Activated CD8-positive, alpha-beta memory T cell treated with anti-CD3 and anti-CD28 coated beads, Interleukin-2, amount 50 U/mL, for 4 hours (primary cell): ENCODE measurements at places on chromosomes 7 and 10.

GRCh38 chr7:65338346-65338745 lies 35.3 kb upstream of the ZNF92 start:
- no peak for DNase-seq

DNA sequence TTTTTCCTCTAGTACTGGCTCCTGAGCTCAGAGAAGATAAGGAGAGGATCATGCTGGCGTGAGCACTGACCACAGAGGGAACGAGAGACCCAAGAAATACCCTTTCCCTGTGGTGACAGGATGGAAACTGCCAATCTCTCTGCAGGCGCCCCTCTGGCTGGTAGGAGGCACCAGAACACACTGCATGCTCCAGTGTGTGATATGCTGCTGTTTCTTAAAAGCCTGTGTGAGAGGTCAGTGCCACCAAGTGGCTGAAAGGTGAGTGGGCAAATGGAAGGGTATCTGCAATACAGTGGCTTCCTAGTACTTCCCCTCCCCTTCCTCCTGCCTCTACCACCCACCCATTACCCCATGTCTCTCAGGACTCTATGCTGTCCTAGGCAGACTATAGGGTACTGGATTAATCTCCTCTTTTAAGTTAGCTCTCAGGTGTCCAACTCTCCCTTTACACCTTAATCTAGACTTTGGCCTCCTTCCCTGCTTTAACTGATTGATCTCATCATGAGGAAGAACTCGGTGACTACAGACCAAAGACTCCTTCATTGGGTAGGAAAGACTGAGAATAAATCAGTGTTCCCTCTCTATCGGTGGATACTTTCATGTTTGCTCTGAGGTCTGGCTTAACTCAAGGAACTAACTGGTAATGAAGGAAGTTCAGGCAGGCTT lies 283.6 kb downstream of the ADRA2A start:
- DNase-seq: no peak

DNA sequence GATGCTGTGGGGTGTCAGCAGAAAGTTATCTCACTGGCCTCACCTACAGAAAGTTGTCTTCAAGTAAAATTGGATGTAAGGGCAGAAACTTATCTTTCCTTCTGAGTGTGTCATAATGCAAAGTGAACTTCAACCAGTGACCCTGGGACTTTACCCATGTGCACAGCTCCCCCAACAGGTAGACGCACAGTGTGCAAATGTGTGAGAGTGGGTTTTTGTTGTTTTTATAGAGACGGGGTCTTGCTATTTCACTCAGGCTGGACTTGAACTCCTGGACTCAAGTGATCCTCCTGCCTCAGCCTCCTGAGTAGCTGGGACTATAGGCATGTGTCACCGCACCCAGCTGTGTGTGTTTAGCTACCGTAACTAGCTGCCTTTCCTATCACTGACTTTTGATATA lies 6.4 kb upstream of the KAZALD1 start:
- DNase-seq: no peak

DNA sequence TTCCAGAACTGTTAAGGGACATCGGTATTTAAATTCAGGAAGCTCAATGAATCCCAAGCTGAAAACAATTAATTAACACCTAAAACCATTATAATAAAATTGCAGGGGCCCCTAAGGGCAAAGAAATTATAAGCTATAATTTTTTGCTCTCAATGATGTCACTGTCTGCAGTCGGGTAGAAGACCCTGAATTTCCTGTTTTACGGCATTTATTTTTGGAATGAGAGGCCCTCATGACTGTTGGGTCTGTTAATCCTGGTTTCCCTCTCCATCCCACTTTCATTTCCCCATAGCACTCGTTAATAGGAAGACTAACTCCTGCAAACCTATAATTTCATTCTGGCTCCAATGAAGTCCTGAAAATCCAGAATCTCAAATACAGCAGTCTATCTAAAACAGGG lies 25.8 kb upstream of the GPR37 start:
- no peak for DNase-seq

- DNase-seq: no peak
Measured at GRCh38 chr7:30968747-30969603, 5.2 kb downstream of the GHRHR start.

DNA sequence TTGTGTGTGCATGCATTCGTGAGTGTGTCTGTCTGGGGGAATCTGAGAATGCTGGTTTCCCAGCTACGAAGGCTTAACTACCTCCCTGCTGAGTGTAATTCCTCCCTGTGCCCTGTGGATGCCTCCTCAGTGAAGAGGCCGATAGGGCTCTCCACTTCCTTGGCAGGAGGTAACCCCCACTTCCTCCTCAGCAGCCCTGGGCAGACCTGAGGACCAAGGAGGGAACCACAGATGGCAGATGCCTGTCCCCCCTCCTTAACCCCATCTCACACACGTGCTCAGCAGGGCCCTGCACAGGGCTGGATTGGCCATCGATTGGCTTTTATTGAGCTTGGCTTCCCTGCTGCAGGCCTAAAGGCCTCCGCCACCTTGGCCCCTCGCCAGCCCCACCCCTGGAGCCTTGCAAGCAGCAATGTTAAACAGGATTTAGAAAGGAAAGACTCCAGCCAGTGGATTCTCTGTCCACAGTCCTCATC lies 45.6 kb upstream of the LRRC4 start:
- no peak for DNase-seq
